ENCODE measurements at places on chromosomes 16 and 17.
A peak's percentile ranks its signal among the peaks of the same experiment; 100 is the strongest.

DNA sequence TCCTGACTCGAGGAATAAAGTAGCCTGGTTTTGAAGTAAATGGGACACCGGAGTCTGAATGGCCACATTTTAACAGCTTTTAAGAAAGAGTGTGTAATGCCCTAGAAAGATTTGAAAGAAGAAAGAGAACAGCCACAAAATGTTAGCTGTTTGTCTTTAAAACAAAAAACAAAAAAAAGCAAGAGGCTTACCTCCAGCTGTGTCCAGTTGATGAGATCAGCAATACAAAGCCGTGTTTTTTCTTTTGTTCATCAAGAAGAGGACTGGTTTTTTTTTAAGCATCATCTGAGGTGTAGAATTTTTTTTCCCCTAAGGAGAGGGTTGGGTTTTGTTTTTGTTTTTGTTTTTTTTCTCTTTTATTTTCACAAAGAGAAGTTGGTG is 58.8 kb downstream of the NKD1 start:
- no peak for DNase-seq

GRCh38 chr17:65456368-65457151 is 104.9 kb downstream of the AXIN2 start:
- no peak for DNase-seq

DNA sequence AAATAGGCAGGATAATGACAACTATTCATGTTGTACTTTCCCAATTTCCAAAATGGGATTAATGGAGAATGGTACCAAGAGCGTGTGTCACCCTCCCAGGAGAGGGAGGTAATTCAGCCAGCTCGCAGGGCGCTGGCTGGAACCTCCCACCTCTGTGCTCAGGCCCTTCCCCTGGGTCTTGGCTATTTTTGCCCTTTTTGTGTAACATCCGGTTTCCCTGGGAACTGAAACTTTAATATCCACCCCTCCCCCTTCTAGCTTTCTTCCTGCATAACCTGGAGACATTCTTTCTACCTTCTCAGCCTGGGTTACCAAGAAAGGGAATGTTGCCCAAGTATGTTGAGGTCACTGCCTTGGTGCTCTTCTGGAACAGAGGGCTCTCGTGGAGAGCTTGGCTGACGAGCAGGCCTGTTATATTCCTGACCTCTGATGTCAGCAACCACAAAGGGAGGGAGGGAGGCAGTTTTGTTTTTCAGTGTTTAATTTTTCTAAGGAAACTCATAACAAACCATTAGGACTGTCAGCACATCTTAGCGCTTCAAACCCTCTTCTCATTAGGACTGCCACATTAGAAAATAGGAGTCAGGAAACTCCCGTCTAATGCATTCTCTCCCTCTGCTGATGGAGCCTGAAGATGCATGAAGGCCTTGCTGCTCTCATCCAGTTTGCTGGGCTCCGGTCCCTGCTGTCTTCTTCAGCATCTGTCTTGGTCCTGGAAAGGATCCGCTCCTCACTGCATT is 25.6 kb downstream of the ITGB3 start:
- DNase-seq, result peak; percentile 83

DNA sequence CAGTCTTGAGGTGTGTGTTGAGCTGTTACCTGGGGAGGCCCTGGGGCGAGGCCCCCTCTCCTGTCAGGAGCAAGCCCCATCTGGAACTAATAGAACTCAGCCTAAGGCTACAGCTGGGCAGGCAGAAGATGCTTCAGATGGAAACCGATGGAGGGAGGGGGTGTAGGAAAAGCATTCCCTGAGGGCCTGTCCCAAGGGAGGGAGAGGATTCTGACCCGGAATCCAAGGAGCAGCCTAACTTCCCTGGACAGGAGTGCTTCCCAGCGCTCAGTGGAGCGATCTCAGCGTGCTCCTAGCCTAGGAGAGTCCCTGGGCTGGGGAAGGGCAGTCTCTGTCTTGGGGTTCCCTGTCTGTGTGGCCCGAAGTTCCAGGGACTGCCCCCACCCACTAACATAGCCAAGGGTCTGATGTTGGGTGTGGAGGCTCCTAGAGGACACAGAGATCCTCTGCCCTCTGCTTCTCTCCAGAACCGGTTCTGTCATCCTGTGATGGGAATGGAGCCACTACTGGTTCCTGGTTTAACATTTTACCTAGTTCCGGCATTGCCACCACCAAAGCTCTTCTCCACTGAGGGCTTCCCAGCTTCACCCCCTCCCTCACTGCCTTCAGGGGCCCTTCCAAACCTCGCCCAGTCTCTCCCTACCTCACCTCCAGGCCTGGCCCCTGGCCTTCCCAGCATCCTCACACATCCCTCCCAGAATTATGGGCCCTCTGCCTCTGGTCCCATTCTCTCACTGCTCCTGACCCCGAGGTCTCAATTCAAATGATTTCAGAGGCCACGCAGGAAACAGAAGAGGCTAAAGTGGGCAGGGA is 58.7 kb downstream of the RTN4RL1 start:
- no peak for DNase-seq

DNA sequence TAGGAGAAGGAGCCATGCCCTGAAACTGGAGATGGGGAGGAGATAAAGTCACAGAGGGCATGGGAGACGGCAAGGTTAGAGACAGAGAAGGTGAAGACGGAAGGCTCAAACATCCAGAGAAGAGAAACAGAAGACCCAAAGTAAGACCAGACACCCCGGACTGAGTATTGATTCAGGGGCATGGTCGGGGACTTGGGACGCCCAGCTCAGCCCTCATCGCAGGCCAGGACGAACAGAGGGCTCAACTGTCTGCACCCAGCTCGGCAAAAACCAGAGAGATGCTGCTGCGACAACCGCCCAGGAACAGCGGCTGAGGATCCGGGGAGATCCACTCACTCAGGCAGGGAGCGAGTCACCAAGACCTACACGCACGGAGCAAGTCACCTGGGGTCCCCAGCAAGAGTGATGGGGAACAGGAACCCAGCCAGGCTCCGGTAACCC is 999 bp downstream of the XYLT1 start:
- no peak for DNase-seq

DNA sequence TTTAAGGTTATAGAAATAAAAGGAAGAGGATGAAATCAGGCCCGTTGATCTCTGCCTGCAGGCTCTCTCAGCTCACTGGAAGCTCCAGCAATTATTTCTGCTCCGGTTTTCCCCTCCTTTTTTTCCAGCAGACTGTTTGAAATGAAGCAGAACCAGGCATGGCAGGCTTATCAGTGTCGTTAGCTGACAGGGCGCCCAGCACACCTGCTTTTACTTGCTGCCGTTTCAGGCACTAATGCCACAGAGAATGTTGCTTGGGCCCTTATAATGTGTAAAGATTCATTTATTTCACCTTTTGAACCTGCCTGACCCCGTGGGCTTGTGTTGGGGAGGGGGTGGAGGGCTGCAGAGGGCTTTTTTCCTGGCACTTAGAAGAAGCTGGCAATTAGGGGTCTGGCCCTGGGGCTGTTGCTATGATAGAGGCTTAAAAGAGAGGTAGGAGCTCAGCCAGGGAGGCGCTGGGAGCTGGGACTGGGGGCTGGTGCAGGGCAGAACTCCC is 108.1 kb downstream of the IRX3 start:
- no peak for DNase-seq

DNA sequence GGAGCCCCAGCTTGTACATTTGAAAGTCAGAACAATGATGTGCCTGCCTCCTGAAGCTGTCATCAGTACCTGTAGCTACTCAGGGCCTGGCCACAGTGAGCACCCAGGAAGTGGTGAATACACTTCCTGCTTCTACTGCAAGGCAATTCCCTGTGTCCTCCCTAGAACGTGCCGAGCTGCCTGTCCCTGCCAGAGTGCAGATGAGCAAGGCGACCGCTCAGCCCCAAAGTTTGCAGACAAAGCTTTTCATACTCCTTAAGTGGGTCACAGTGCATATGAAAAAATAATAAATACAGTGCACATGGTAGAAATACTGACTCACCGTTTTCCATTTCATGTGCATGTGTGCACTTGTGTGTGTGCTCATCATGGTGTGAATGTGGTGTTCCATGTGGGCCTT is 77.3 kb downstream of the MPRIP start:
- peak; percentile 60 for DNase-seq

GRCh38 chr16:71722801-71723536 is 1.5 kb downstream of the PHLPP2 start:
- peak; percentile 76 for DNase-seq

- DNase-seq, result no peak
Observed at GRCh38 chr17:71068408-71068750, 899.0 kb downstream of the KCNJ2 start.

DNA sequence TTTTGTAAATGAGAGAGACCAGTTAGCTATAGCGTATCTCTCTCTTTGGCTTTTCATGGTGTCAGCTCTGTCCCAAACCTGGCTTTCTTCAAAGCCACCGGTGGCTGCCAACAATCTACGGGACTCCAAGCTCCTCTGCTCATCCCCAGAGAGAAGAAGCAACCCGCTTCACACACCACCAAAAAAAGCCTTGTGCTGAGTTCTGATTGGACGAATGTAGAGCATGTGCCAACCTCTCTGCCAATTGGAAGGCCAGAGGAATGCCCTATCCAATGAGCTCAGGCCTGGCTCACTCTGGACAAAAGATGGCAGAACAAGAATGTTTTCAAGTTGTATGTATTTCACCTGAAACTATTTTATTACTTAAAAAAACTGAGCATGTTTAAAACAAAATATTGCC is 202.4 kb downstream of the C16orf95 start:
- no peak for DNase-seq

DNA sequence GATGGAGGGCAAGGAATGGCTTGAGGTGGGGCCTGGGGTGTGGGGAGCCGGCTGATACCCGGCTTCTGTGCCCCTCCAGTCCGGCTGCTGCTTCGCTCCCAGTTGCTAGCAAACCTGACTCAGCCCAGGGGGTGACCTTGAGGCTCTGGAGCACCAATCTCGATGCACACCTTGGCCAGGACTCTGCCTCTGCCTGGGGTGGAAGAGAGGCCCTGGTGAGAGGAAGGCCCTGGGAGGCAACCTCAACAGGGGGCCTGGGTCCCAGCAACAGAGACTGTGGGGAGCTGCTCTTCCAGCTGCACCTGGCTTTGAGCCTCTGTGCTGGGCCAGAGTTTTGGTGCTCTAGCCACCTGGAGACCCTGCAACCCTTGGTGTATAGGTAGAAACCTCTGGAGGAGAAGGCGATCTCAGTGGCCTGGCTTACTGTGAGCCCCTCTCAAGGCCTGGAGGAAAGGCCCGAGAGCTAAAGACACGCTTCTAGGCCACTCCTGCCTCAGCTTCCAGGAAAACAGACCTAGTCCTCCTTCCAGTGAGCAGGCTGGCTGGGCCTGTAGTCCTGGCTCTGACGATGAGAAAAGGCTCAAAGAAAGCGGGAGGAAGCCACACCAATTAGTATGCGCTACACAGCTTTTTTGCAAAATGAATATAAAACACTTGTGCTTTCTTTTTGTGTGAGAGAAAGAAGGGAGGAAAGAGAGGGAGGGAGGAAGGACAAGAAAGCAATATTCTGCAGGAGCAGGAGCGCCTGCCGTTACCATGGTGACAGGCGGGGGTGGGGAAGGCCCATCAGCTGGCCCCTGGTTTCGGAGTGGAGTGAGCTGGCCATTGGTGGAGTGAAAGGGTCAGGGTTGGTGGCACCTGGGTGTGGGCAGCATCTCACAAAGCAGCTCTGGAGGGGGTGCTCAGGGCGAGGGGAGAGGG is 51.0 kb downstream of the VAC14 start:
- DNase-seq, result no peak

GRCh38 chr17:15380446-15380845 is 39.0 kb upstream of the TEKT3 start:
- no peak for DNase-seq

GRCh38 chr17:50865060-50865867 is 890 bp downstream of the TOB1 start:
- peak; percentile 67 for DNase-seq

- DNase-seq, result no peak
Observed at GRCh38 chr16:10694306-10694705, 424 bp downstream of the TEKT5 start.

DNA sequence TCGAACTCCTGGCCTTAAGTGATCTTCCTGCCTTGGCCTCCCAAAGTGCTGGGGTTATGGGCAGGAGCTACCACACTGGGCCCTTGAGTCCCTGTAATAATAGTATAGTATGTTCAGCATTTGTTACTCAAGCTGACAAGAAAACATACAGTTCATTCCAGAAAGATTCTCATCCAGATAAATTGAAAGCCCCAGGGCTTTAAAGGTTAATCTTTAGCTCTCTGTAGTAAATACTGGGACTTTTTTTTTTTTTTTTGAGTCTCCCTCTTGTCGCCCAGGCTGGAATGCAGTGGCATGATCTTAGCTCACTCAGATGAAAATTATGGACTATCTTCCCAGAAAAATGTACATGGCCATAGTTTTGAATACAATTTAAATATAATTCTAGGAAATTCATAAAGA is 11.0 kb downstream of the BRCA1 start:
- no peak for DNase-seq

GRCh38 chr17:3892095-3892998 is 506 bp downstream of the CAMKK1 start:
- peak; percentile 65 for DNase-seq

- no peak for DNase-seq
Observed at GRCh38 chr17:51666971-51667705, 406.8 kb downstream of the UTP18 start.

DNA sequence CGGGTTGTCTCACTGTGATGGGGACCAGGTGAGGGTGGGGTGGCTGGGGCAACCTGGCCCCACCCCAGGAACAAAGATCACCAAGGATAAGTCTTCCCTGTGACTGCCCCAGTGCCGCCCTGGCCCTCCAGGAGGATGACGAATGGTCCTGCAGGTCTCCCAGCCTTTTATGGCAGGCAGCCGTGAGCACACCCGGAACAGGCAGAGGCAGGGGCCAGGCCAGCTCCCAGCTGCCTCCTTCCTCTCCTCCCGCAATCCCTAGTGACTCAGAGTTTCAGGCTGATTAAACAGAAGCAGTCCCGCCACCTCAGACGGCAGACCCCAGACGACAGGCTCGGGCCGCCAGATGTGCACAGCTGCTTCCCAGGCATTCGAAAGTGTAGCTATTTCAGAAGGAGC is 13.3 kb downstream of the JUP start:
- no peak for DNase-seq

DNA sequence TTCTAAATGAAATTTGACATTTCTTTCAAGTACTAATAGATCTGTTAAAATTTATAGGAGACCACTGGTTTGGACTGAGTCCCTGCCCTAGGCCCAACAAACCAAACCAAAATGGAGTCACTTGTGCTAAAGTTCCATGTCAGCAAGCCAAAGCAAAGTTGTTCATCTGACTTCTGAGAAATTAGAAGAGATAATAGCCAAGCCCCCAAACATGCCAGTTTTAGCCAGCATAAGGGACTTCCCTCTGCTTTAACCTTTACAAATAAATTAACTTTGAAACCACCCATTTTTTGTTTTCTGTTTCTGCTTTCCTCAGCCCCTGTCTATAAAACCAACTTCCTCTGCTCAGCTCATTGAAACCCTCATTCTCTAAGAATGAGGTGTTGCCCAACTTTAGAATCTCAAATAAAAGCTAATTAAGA is 18.9 kb downstream of the CDR2 start:
- no peak for DNase-seq

GRCh38 chr16:49337814-49338350 is 35.7 kb upstream of the C16orf78 start:
- no peak for DNase-seq

- no peak for DNase-seq
Observed at GRCh38 chr17:82910041-82910481, 70.2 kb upstream of the ZNF750 start.

DNA sequence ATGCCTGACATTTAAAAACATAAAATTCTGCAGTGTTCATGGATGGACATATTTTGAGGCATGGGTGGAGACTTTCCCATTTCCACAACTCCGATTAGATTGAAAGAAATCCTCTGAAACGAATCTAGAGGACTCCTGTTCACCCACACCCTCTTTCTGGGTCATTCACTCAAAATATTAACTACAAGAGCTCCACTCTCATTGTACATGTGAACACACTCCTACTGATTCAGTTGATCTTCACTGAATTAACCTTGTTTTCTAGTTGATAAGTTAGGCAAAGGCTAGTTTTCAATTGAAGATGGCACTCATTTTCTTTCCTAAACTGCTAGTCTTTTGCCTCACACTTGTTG is 44.1 kb downstream of the GRB7 start:
- DNase-seq, result no peak
